ENCODE measurements at places on chromosomes 2 and 18.

DNA sequence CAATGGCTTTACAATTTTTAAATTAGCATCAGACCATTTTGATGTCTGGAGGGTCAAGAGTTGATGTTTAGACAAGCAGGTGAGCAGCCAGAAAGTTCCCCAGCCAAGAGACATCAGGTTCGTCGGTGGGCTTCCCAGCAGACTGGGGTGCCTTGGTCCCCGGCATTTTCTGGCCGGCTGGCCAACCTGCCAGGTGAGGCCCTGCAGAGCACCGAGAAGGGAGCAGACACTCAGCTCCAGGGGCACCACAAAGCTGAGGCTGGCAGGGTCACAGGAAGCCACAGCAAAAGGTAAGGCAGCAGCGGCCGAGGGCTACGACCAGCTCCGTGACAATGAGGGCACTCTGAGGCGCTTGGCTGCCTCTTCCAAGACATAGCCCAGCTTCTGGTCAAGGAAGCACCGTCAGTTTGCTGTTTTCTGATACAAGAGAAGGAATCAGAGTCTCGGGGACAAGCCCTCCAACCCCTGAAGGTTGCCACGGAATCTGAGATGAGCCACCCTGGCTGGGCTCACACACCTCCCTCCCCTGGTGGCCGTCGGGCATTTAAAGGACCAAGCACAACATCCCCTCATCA is 229.0 kb downstream of the MGAT5 start:
- no peak for DNase-seq

DNA sequence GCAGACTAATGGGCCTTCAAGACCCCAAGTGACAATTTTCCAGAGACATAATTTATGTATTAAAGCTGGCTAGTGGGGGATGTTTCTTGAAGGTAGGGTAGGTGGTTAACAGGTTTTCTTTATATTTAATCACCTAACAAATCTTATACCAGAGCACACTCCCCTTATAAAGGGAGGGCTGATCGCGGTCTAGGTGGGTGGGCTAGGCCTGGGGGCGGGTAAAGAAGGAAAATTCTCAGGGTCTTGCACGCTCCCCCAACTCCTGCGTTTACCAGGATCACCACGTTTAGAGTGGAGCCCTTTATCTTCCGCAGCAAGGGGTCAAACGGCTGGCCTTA is 19.9 kb upstream of the CXXC1 start:
- DNase-seq = no peak

GRCh38 chr2:195683174-195683573 is 26.1 kb downstream of the SLC39A10 start:
- DNase-seq = no peak

DNA sequence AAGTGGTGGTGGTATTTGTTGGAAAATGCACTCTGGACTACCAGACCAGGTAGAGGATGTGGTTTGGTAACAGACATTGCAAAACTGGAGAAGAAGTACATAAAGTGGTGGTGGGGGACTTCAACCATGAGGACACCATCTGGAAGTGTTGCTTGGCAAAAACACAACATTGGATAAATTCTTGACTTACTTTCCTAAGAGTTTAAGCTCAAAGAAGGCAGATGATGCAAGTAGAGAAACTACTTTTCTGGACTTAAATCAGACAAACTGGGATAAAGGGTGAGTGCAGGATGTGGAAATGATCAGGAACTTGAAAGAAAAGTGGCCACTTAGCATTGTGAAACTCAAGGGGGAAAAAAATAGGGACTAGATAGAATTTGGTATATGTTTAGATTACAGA is 487.4 kb downstream of the ZEB2 start:
- DNase-seq = no peak
